ENCODE measurements at places on chromosomes 16 and 17.

- DNase-seq = no peak
These were observed 841 bp upstream of the GPT2 start for GRCh38 chr16:46883353-46883689.

- DNase-seq = no peak
These were observed 20.6 kb downstream of the CHAD start for GRCh38 chr17:50447870-50448595.

DNA sequence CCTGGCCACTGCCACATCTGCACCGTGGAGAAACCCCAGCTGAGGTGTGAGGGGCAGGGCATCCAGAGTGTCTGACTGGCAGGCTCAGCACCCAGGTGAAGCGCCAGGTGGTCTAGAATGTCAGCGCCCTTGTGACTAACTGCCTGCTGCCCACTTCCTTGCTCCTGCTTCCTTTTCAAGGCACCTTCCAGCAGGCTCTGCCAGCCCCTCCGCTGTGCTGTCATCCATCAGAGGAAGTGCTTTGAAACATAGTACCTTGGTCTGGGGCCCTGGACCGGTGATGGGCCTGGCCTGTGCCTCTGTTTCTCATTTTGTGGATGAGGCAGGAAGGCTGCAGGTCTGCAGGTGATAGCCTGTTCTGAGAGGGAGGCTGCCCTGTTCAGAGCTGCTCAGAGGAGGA, 5.5 kb downstream of the SPNS2 start:
- DNase-seq = no peak

DNA sequence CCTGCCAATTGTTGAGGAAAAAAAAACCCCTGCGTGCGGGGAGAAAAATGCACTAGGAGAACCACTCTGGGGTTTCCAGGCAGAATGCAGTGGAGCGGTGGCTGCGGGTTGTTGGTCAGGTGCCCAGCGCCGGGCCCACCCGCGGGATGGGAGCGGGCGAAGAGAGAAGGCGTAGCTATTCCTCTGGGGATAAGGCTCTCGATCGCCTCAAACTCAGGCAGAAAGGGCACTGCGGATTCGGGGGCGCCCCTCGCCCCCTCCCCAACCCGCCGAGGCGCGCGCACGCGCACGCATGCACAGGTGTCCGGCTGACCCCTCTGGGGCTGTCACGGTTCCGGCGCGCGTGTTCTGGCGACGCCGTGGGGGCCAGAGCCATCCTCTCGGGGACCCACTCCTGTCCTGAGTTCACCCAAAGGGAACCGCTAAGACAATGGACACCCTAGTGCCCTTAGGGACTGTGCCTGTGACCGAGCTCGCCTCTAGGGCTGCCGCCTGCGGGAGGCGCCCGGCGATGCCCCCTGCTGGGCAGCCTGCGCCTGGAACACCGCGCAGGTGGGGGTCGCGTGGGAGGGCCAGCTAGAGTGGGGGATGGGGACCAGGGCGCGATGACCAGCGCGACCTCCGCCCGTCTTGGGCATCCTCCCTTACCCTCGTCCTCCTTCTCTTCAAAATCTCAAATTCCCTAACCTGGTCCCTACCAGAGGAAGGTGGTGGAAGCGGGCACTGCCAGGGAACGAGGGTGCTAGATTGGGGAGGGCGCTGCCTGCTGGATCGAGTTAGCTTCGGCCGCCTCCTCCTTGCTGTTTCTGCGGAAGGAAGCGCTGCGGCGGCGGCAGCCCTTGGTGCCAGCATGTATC, 14.4 kb upstream of the CBX8 start:
- peak; percentile 62 for DNase-seq

- no peak for DNase-seq
These were observed 3.0 kb downstream of the SNN start for GRCh38 chr16:11671271-11671670.

- no peak for DNase-seq
These were observed 84.0 kb upstream of the NOL11 start for GRCh38 chr17:67633751-67634211.

- DNase-seq = no peak
These were observed 5.3 kb downstream of the TMEM106A start for GRCh38 chr17:43216762-43217613.

GRCh38 chr17:41585301-41586056, 1.2 kb downstream of the KRT14 start:
- DNase-seq = no peak

GRCh38 chr16:49748322-49748721, 107.6 kb downstream of the ZNF423 start:
- DNase-seq = peak; percentile 67

DNA sequence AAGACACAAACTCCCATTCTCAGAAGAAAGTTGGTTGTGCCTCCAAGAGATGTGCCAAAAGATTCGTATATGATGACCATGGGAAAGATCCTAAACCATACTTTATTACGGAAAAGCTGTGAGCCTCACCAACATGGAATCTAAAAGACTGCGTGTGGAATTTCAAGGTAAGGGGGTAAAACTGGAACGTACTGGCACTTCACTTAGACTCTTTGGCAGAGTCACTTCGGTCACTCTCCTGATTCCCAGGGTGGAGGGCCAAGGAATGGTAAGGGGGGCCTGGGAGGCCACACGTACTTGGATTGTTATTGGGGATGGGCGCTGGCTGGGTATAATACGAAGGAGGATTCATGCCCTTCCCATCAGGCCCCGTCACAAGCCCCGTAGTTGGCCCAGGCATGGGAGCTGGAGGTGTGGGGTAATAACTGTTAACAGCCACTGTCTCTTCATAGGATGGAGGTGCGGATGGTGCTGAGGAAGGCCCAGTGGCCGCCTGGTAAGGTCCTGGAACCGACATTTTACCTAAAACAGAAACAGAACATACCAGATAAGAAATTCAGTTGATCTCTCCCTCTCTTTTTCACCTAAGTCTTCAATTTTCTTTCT, 30.4 kb downstream of the LITAF start:
- DNase-seq = no peak

DNA sequence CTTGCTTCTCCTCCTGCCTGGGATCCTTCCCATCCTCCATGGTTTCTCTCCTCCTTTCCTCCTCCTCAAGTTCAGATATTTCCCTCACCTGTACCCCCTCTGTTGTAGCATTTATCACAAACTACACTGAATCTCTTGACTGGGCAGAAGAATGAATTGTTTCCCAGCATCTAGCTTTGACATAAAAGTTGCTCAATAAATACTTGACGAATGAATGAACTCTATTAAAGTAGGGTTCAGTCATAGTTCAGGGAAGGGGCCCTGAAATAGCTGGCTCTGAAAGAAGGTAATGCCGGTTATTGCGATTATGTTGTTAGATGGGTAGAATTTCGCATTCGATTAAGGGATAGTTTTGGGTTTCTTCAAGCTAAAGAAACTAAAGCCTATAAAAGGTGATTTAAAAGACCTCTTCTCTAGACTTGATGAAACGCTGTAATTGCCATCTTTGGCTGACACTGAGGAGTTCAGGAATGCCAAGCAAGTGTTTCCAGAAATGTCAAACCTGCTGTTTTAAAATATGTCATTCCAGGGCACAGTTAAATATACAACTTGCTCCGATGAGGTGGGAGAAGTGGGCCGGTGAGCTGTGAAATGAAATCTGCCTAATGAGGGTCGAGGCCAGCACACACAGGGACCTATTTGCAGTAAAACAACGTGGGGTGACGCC, 1.0 kb upstream of the CPD start:
- DNase-seq = no peak
